HT1080 (cell line): ENCODE measurements at places on chromosomes 11 and 22. TPM values are rescaled to one million over a fixed set of nuclear protein-coding genes. Genes with fewer than 3 reads are reported as not detected.

Gene GGTLC2
- total RNA-seq = not detected in 2 replicates

Gene GSTT2B
- total RNA-seq = 3.5 and 6.3 TPM in 2 replicates

Gene NAGA
- 5.8 and 7.5 TPM in 2 replicates for total RNA-seq

Gene GAL3ST3
- not detected in 2 replicates for total RNA-seq

DNA sequence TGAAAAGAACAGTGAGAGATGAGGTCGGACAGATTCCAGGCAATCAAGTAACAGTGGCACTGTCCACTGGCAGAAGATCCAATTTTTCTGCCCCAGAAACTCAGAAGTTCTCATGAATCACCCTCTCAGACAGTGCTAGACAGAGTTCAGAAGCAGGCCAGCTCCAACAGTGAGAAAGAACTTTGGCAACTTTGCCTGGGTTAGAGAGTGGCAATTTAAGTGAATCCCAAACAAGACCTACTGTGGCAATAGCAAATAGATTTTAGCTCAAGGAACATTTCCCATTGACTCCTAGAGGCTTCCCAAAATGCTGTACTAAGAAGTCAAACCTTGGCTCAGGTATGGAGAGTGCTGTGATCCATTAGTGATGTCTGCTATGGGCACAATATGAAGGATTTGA is 12.3 kb downstream of the CD44 start:
- DNase-seq = no peak

DNA sequence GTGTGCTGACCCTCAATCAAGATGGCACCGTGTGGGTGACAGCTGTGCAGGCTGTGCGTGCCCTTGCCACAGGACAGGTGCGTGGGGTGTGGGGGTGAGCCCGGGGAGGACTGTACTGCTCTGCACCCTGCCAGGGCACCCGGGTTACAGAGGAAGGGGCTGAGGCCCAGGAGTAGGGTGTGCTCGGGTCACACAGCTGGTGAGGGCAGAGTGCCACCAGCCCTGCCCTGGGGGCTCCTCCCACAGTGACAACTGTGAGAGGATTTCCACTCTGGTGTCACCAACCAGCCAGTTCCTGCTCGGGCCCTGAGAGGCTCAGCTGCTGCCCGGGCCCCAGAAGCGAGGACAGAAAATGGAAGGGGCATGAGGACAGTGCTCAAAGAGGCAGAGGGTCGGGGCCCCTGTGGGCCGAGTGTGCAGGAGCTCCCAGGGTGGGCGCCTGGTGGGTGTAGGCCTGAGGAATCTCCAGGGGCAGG is 20.5 kb downstream of the TRMU start:
- no peak for DNase-seq

GRCh38 chr11:66042227-66042995 is 6.5 kb downstream of the GAL3ST3 start:
- no peak for DNase-seq

- DNase-seq = no peak
Observed at GRCh38 chr11:16028419-16028818, 327.9 kb downstream of the SOX6 start.

- no peak for DNase-seq
Observed at GRCh38 chr22:39414886-39415285, 15.3 kb downstream of the TAB1 start.

GRCh38 chr11:117230999-117231841 is 653 bp downstream of the PCSK7 start:
- DNase-seq = peak; percentile 11

- DNase-seq = no peak
Observed at GRCh38 chr22:44618400-44618799, 83.6 kb upstream of the PRR5 start.

- no peak for DNase-seq
Observed at GRCh38 chr11:104145062-104145461, 18.9 kb downstream of the PDGFD start.

DNA sequence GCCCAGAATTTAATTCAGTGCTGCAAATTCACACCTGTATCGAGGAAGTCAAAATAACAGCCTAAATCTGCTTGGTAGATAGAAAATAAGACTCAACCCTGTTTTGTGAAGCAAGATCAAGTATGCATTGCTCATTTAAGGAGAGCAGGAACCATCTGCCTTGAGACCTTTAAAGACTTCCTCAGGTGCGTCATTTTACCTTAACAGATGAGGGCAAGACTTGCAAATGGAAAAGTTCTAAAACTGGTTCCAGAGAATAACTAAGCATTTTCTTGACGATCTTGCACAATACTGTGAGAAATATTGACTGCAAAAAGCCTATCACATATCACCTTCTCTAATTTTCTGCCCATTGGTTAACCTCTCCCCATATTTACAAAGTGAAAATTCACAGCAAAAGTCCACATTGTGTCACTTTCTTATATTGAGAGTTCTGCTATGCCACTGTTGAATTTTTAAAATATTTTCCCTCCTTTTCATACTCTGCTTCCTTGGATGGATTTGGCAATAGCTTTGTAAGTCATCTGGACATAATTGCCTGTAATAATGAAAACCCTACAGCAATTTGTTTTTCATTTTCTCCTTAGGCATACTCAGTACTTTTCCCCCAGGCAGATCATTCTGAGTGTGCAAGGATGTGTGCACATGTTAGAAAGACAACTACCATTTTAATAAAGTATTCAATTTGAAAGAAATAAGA is 234.2 kb downstream of the AASDHPPT start:
- no peak for DNase-seq

- no peak for DNase-seq
Observed at GRCh38 chr22:25651332-25652085, 87.0 kb downstream of the GRK3 start.

- no peak for DNase-seq
Observed at GRCh38 chr11:37105427-37105826, 507.4 kb upstream of the RAG2 start.

DNA sequence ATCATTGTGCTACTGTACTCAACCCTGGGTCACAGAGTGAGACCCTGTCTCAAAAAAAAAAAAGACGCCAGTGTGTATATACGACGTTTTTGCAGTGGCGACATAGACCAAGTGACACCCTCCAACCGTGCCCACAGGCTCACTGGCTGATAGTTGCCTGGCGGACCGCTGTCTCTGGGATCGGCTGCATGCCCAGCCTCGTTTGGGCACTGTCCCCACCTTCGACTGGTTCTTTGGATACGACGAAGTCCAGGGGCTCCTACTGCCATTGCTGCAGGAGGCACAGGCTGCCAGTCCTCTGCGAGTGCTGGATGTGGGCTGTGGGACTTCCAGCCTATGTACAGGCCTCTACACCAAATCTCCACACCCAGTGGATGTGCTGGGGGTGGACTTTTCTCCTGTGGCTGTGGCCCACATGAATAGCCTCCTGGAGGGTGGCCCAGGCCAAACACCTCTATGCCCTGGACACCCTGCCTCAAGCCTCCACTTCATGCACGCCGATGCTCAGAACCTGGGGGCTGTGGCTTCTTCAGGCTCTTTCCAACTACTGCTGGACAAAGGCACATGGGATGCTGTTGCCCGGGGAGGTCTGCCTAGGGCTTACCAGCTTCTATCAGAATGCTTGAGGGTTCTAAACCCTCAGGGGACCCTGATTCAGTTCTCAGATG is 1.3 kb downstream of the CSKMT start:
- DNase-seq = no peak

GRCh38 chr11:36460220-36460619 is 49.9 kb downstream of the TRAF6 start:
- no peak for DNase-seq
